Endodermal cell (in vitro differentiated cells): ENCODE measurements at places on chromosomes 4 and X. TPM values are rescaled to one million over a fixed set of nuclear protein-coding genes. Genes with fewer than 3 reads are reported as not detected.
A peak's percentile ranks its signal among the peaks of the same experiment; 100 is the strongest.

DNA sequence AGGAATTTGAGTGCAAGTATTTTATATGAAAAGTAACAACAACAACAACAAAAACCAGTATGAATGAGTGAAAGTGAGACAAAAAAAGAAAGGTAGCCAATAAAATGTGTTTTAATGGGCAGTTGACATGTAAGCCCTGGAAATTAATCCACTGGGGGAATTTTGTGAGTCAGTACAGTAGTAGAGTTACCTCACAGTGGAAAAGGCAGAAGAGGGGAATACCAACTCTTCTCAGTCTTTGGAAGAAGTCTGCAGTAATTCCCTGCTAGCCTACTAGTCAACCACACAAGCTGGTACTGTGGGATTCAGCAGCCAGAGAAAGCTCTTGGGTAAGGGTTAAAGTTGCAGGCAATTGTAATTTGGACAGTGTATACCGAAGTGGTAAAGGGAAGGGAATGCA, 76.3 kb upstream of the IL15 start:
- DNase-seq, result no peak

DNA sequence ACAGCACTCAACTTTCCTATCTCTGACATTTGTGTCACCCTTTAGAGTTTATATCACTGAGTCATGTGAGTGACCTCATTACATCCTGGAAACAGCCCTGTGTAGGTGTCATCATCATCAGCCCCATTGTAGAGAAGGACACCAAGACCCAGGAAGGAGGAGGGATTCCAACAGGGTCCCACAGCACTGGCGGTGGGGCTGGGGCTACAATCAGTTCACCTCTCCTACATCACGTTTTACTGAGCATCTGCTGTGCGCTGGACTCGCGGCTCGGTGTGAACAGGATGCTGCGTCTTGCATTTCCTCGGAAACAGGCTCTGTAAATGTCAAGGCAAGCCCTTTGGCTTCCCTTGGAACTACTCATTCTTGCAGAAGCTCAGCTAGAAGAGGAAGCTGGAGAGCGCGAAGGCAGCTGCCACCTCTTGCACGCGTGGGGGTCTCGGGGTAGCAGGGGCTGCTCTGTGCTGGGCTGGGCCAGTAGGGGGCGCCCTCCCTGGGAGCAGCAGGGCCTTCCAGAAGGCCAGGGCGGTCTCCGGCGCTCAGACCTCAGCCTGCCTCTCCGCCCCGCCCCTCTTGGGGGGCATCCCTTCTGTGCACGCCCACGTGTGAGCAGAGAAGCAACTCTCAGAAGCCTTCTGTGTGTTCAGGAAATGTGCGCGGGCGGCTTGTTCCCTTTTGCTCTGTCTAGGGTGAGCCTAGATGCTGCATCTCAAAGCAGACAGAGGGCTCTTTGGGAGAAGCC, 29.0 kb downstream of the REELD1 start:
- DNase-seq, result peak; percentile 89

- DNase-seq, result peak; percentile 87
Measured at GRCh38 chrX:133649651-133650050, 234.4 kb upstream of the GPC4 start.

GRCh38 chr4:158420782-158421181, 100.9 kb upstream of the RXFP1 start:
- no peak for DNase-seq

GRCh38 chr4:98688411-98689290, 30.2 kb upstream of the TSPAN5 start:
- DNase-seq, result no peak

DNA sequence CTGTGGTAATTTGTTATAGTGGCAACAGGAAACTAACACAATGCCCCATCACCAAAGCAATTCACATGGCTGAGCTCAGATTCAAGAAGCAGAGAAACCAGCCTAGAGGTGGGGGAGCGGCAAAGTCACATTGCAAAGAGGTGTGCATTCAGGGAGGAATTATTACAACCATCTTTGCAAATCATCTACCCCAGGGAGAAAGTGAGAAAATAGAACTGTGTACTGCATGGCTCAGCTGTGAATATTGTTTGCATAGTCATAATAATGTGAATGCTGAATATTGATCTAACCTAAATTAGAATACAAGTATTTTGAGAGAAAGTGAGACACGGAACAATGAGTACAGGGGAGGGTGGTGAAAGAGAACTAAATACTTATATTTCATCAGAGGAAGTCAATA, 387.9 kb downstream of the BCOR start:
- no peak for DNase-seq

DNA sequence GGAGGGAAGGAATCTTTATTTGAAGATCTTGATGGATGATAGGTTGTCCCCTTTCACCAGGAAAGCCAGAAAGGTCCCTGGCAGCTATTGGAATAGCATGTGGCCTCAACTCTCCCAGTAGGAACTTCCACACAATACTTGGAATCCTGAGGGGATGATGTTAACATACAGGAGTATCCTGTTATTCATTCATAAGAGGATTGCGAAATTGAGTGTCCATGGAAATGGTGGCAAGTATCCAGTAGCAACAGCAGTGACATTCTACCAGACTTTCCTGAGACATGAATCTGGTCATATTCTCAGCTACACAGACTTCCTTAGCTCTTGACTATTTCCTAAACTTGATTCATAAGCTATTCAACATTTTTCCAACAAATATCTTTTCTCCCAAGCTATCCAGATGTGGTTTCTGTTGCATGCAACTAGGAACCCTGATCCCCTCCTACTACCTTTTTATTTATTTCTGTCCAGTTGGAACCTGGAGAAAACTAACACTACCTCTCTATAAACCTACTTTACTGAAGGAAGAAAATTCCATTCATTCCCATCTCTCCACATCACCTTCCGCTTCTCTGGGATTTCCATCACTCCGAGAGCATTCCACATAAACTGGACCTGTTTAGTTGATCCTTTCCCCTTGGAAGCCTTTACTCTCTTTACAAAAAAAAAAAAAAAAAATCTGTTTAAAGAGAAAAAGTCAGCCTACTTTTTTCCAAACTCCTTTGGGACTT, 101.8 kb downstream of the ANXA5 start:
- no peak for DNase-seq

DNA sequence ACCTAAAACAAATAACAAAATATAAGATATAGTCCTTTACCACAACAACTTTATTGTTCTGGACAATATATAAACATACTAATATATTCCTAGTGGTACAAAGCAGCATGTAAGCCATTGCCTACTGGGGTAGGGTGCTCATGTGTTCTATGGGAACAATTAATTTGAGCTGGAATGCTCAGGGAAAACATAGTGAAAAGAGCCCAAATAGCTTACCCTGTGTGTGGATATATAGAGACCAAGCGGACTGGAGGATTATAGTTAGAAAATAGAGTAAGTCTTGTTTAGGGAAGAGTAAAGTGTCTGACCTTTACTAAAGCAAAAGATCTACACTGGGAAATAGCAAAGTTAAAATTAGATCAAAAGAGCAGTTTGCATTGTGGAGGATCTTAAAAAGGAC, 64.8 kb downstream of the MAD2L1 start:
- DNase-seq, result no peak

DNA sequence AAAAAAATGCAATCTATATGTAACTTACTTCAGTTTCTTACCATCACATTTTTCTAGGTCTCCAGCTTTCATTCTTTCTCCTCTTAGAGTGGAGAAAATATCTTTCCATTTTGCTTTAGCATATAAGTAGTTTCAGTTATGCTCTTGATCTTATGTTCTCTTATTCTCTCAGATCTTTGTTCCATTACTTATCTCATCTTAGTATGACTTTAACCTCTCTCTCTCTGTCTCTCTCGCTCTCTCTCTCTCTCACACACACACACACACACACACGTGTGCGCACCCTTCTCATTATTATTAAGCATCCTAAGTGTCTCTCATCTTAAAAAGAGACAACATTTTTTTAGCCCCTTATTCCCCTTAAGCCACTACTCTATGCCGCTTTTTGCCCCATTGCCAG, 92.8 kb downstream of the FAAH2 start:
- no peak for DNase-seq

GRCh38 chr4:76087007-76087769, 12.7 kb downstream of the ART3 start:
- peak; percentile 85 for DNase-seq

DNA sequence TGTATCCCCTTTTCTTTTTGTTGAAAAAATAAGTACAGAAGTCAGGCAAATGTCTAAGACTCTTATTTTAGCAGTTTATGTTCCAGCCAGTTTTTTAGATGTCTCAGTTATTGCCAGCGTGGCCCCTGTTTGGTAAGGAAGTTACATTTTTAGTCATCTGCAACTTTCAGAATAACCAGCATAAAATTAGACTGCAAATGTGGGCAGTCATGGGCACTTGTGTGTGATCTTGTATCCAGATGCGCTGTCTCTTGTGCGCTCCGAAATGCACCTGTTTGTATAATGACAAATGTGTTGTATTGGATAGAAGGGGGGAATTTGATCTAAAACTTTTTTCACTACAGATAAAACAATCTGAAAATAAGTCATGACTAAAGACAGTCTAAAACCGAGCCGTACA, 44.3 kb upstream of the CLCN4 start:
- DNase-seq, result no peak

DNA sequence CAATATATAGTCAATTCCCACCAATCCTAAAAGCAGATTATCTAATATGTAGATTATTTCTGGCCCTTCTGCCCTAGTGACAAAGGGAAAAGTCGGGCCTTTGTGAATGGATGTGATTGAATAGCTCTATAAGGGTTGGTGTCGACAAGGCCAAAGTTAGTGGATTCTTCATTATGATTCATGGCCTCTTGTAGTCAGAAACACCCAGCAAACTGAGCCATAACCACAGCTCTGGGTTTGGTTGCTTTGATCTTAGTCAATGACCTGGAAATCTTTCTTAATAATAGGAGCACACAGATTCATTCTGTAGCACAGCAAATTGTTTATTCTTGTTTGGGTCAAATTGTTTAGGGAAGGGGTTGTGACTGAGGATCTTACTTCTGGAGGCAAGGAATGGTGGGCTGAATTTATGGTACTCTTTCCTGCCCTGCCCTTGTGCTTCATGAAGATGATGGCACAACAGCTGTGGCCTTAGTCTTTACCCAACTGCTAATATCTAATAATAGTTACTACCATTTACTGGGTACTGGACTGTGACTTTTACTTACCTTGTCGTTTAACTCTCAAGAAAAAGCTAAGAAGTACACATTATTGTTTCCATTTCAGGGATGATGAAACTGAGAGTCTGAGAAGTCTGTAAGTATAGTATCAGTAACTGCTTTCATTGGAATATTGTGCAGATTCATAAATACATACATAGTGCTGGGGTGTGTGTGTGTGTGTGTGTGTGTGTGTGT, 74.0 kb downstream of the AFF2 start:
- no peak for DNase-seq

GRCh38 chr4:123110147-123110546, 187.8 kb upstream of the NUDT6 start:
- no peak for DNase-seq

DNA sequence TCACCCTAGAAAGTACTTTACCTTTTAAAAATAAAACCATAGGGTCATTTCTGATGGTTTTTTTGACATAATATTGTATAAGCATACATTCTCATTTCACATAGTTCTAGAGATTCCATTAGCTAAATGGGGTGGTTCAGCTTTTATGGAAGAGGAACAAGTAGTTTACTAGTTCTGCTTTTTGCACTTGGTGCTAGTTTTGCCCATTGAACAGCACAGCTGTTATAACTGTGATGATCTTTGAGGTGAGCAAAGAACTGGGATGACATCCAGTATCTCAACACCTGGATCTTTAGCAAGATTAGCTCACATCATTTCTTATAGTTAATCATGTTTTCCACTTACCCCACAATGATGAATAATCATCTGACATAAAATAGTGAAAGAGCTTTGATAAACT, 40.9 kb downstream of the MOB1B start:
- no peak for DNase-seq

DNA sequence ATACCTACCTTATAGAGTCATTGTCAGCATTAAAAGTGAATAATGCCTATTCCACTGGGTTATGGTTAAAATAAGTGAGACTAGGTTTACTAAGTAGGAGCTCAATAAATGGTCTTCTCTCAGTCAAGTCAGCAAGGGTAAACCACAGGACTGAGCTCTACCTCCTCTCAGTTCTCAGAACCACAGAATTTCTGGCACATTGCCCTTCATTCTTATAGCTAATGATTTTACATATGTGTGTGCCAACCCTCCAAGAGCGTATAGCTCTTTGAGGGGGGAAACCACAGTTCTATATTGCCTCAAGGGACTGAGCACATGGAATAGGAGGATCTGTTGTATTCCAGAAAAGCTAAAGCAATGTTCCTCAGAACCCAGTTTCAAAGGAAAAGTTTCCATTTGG, 124.8 kb downstream of the ATG4A start:
- no peak for DNase-seq

DNA sequence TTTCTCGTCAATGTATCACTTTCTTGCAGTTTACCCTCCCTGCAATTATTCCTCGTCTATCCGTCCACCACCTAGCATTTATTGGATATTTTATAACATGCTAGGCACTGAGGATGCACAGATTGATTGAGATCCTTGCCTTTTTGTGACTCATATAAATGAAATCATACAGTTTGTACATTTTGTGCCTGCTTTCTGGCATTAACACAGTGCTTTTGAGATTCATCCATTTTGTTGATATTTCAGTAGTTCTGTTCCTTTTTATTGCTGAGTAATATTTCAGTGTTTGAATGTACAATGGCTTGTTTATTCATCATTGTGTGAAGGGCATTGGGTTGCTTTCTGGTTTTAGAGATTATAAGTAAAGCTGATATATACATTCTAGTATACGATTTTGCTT, 841 bp downstream of the TBC1D19 start:
- no peak for DNase-seq

GRCh38 chr4:100738196-100739165, 220.7 kb upstream of the EMCN start:
- DNase-seq, result no peak

The PRDM5 gene
- total RNA-seq, result 15.5 to 23.2 TPM (median 19.1 TPM) in 3 replicates

The HPSE gene
- total RNA-seq, result 1.7 to 2.7 TPM (median 1.7 TPM) in 3 replicates

The CCDC110 gene
- 0.26 TPM in 1 of 2 replicates, not detected in the other for total RNA-seq

The SH3D19 gene
- total RNA-seq, result 29.6 to 49.9 TPM (median 48.8 TPM) in 3 replicates

The ARFIP1 gene
- total RNA-seq, result 32.2 and 34.3 TPM in 2 replicates

The SMIM43 gene
- not detected in 3 replicates for total RNA-seq

The SOWAHB gene
- total RNA-seq, result 1.2 to 2.9 TPM (median 2.6 TPM) in 3 replicates

The SSR4 gene
- total RNA-seq, result 225 to 257 TPM (median 236 TPM) in 3 replicates

The BBS7 gene
- total RNA-seq, result 25.5 to 31.7 TPM (median 26.9 TPM) in 3 replicates

The CENPVL3 gene
- total RNA-seq, result 2.3 to 3.5 TPM (median 3.0 TPM) in 3 replicates

The CNGA1 gene
- 0.24 to 0.57 TPM in 2 of 3 replicates, not detected in the other for total RNA-seq

The KIAA1210 gene
- not detected in 3 replicates for total RNA-seq

The NLRP2B gene
- total RNA-seq, result not detected in 3 replicates

The GJB1 gene
- 0.45 to 1.0 TPM (median 0.91 TPM) in 3 replicates for total RNA-seq

The TNMD gene
- 5.0 and 7.0 TPM in 2 replicates for total RNA-seq

The CXCL10 gene
- not detected in 2 replicates for total RNA-seq

The GPC3 gene
- 125 and 163 TPM in 2 replicates for total RNA-seq

The RHOXF1 gene
- total RNA-seq, result 0.37 TPM in 1 of 2 replicates, not detected in the other

The PASD1 gene
- not detected in 2 replicates for total RNA-seq

The CLNK gene
- not detected in 2 replicates for total RNA-seq

The FABP2 gene
- total RNA-seq, result not detected in 2 replicates

The PAGE4 gene
- not detected in 2 replicates for total RNA-seq

The GAGE12H gene
- total RNA-seq, result not detected in 2 replicates

The FGFBP2 gene
- not detected in 2 replicates for total RNA-seq

The SULT1B1 gene
- 0.05 TPM in 1 of 3 replicates, not detected in the others for total RNA-seq
